ENCODE measurements at places on chromosomes 1 and 21. TPM values are rescaled to one million over a fixed set of nuclear protein-coding genes. Genes with fewer than 3 reads are reported as not detected.
A peak's percentile ranks its signal among the peaks of the same experiment; 100 is the strongest.

DNA sequence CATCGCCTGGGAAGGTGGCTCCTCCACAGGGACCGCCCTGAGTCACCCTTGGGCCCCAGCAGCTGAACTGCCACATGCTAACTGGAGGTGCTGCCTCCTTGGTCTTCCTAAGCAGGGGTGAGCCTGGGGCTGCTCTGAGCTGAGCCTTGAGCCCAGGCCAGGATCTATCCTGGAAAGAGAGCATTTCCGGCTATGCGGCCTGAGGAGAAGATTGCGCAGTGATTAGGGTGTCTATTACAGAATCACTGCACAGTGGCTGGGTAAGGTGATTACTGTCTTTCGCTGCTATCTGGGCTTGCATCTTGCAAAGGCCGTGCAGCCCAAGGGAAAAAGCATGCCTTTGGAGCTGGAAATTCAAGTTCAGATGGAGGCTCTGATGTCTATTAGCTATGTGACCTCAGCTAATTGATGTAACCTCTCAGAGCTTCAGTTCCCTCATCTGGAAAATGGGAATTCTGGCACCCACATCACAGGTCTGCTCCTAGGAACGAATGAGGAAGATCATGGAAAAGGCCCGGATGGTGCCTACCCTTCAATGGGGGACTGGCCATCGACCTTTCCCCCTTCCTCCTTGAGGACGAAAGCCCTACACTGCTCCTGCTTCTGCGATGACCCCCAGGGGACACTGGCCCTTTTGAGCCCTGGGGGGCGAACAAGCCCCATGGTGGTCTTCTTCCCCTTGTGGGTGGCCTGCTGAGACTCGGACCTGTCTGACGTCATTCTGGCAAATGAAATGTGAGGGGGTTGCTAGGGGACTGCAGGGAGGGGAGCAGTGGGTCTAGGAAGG is 38.0 kb downstream of the GPR161 start:
- H3K27ac ChIP-seq: no peak overlapping the region
- H3K4me3 ChIP-seq: no peak overlapping the region
- no peak for DNase-seq

DNA sequence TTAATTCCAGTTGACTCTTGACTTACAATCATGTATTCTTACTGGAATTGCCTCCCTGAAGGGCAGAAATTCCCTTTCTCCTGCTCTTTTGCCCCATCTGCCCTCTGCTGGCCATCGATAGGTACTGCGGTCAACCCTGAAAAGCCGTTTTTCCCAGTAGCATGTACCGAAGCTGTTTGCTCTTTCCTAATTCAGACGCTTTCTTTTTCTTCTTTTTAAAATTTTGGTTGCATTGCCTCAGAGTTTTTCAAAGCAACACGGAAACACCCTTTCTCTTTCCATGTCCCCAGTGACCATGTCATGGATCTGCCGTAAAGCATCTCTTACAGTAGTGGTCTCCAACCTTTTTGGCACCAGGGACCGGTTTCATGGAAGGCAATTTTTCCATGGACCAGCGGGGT is 164.2 kb upstream of the C1orf21 start:
- H3K27me3 ChIP-seq: no peaks in the 10 kb centered on the region
- DNase-seq: peak; percentile 40
- no peak overlapping the region for H3K27ac ChIP-seq
- H3K4me1 ChIP-seq: no peaks in the 10 kb centered on the region

The ACTL8 gene
- total RNA-seq: not detected

- H3K27me3 ChIP-seq: no peaks in the 10 kb centered on the region
- H3K27ac ChIP-seq: peak overlapping the region; percentile 11
- DNase-seq: no peak
- H3K36me3 ChIP-seq: peaks cover 89% of the 10 kb centered on the region
- H3K4me3 ChIP-seq: no peak overlapping the region
These were observed 11.4 kb upstream of the IL10RB start for GRCh38 chr21:33254766-33255165.

The MYOG gene
- total RNA-seq: not detected

The LCE1F gene
- not detected for total RNA-seq

The BEND5 gene
- 19.5 TPM for total RNA-seq

The GPR52 gene
- total RNA-seq: 15.6 TPM

The ADAMTSL4 gene
- 0.34 TPM for total RNA-seq

The SLC35F3 gene
- total RNA-seq: not detected

DNA sequence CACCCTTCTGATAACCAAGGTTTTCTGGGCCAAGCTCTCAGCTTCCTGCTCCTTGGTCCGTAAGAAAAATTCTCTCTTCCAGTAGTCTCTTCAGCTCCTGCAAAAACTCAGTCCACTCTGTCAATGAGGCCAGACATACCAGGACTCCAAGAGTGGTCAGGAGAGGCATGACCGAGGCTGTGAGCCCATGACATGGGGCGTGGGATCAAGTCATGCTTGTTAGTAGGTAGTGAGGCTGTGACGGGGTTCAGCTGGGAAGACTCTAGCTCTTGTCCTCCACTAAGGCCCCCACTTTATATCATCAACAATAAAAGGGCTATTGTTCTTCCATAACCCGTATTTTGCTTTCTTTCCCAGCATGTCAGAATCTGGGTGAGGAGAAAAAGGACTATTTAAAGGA is 10.1 kb upstream of the HCRTR1 start:
- no peak for DNase-seq
- no peaks in the 10 kb centered on the region for H3K36me3 ChIP-seq
- no peak overlapping the region for H3K27ac ChIP-seq
- no peaks in the 10 kb centered on the region for H3K27me3 ChIP-seq

DNA sequence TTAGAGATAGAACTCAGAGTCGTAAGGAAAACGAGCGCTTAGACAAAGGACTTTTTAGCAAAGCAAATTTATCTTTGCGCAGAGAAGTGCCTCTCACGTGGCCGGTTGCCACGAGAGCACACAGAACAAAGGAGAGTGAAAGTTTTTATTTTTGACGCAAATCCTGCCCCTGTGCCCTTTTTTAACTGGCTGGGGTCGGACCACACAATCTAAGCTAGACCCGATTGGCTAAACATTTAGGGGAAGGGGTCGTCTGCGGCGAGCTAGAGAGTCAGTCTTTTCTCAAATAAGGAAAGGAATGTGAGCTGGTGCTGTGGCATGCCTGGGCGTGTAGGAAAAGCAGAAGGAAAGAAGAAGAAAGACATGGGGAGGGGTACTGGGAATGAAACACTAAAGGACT is 2.4 kb downstream of the KRTAP10-2 start:
- no peak overlapping the region for H3K4me3 ChIP-seq
- no peaks in the 10 kb centered on the region for H3K36me3 ChIP-seq
- H3K27ac ChIP-seq: no peak overlapping the region
- peaks cover 2% of the 10 kb centered on the region for H3K27me3 ChIP-seq
- peaks cover 5% of the 10 kb centered on the region for H3K4me1 ChIP-seq

DNA sequence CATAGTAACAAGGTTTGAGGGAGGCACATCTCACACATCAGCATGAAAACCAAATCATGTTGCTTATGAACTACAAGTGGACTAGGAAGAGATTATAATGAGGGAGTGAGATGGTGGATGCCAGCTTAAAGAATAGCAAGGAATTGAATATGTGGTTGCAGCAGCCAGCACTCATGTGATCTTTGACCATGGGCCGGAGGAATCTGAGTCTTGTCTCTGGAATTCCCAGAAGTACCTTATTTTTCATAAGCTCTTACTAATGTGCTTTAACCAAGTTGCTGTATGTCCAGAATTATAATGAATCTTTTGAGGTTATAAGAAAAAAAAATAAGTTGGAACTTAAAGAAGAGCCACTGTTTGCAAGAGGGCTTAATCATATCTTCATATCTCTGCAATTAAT is 97.0 kb downstream of the DISP1 start:
- H3K4me3 ChIP-seq: no peak overlapping the region
- H3K36me3 ChIP-seq: no peaks in the 10 kb centered on the region
- H3K4me1 ChIP-seq: no peaks in the 10 kb centered on the region
- no peak for DNase-seq

DNA sequence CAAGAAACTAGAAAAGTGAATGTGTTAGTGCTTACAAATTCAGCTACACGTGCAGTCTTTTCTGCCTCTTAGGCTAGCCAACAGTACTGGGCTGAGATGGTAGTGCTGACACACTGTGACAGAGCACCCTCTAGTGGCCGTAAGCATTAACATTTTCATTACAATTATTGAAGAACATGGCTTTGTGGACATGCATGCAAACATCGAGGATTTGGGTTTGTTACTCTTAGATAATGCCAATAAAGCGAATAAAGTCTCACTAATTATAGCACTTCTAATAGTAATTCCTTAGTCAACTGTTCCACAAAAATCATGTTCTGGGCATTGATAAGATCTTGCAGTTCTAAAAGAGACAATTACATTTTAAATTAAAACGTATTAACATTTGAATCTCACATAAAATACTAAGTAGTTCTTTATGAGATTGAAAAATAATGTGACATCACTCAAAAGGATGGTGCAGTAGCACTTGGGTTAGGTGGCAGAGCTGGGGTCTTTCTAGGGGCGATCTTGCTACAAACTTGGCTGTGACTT is 47.1 kb downstream of the MYSM1 start:
- H3K27ac ChIP-seq: no peak overlapping the region
- no peaks in the 10 kb centered on the region for H3K27me3 ChIP-seq
- peak; percentile 75 for DNase-seq
- peaks cover 1% of the 10 kb centered on the region for H3K36me3 ChIP-seq
- no peak overlapping the region for H3K4me3 ChIP-seq

The MEX3A gene
- total RNA-seq: 0.73 TPM

The INTS7 gene
- 15.9 TPM for total RNA-seq

The COL8A2 gene
- total RNA-seq: 0.17 TPM

The FALEC gene
- 2.6 TPM for total RNA-seq

- H3K4me3 ChIP-seq: no peak overlapping the region
- no peaks in the 10 kb centered on the region for H3K4me1 ChIP-seq
- H3K27ac ChIP-seq: no peak overlapping the region
- no peak for DNase-seq
- H3K27me3 ChIP-seq: no peaks in the 10 kb centered on the region
These were observed 27.4 kb downstream of the EPHB2 start for GRCh38 chr1:22738069-22738435.

- H3K36me3 ChIP-seq: no peaks in the 10 kb centered on the region
- no peaks in the 10 kb centered on the region for H3K27me3 ChIP-seq
- no peak overlapping the region for H3K27ac ChIP-seq
- H3K4me1 ChIP-seq: no peaks in the 10 kb centered on the region
These were observed 71.3 kb downstream of the RIPK4 start for GRCh38 chr21:41695513-41695912.

DNA sequence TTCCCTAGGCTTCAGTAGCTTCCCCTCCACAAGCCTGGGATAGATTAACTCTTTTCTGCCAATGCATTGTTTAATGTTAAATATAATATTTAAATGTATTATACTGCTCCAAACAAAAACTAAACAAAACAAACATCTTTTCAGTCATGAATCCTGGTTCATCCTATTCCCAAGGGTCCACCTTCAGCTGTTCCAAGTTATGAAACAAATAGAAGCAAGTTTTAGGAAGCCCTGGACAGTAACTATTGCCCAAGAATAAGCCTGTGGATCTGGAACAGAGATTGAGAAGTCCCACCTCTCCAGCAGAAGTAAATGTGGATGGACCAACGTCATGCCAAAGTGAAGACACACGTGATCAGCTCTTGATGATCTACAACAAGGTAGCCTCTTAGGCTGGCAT is 408.1 kb downstream of the SETD4 start:
- H3K27ac ChIP-seq: no peak overlapping the region
- DNase-seq: no peak
- no peak overlapping the region for H3K4me3 ChIP-seq
- no peaks in the 10 kb centered on the region for H3K27me3 ChIP-seq
- H3K4me1 ChIP-seq: no peaks in the 10 kb centered on the region

The EPB41 gene
- 186 TPM for total RNA-seq

DNA sequence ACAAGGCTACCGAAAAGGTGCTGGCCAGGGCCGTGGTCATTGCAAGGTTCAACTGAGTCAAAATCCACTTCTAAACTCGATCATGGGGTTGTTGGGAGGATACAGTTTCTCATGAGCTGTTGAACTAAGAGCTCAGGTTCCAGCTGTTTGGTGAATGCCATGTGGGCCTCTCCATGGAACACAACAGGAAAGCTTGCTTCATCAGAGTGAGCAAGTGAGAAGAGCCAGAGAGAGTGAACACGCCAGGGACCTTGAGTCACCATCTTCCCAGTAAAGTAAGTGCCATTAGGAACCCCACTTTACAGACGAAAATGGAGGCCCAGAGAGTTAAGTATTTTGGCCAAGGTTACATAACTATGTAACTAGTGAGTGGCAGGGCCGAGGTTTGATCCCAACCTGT is 475.1 kb upstream of the VAMP3 start:
- H3K4me3 ChIP-seq: no peak overlapping the region
- H3K27ac ChIP-seq: no peak overlapping the region
- no peak for DNase-seq
- no peaks in the 10 kb centered on the region for H3K4me1 ChIP-seq
- no peaks in the 10 kb centered on the region for H3K27me3 ChIP-seq

GRCh38 chr1:29237129-29237821 is 953 bp downstream of the PTPRU start:
- H3K4me1 ChIP-seq: peaks cover 21% of the 10 kb centered on the region
- peak overlapping the region; percentile 47 for H3K4me3 ChIP-seq
- peaks cover 38% of the 10 kb centered on the region for H3K27me3 ChIP-seq
- peak; percentile 67 for DNase-seq
- H3K36me3 ChIP-seq: no peaks in the 10 kb centered on the region
- H3K27ac ChIP-seq: no peak overlapping the region

DNA sequence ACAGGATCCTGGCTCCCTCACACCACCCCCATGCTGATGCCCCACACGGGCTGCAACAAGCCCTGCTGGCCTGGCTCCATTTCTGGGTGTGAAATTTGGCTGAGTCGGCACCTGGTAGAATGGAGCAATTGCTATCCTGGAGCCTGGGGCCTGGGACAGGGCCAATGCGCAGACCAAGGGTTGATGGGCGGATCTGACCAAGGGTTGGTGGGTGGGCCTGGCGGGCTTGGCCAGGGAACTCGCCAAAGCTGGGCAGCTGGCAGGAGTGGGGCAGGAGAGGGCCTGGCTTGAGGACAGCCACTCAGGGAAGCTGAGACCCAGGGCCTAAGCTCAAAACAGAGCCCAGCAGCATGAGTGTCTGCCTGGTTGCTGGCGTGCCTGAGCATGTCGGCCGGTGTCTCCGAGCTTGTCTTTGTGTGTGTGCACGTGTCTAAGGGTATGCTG is 70.9 kb upstream of the POU3F1 start:
- no peak overlapping the region for H3K4me3 ChIP-seq
- H3K27me3 ChIP-seq: no peaks in the 10 kb centered on the region
- H3K36me3 ChIP-seq: no peaks in the 10 kb centered on the region
- DNase-seq: no peak
- no peaks in the 10 kb centered on the region for H3K4me1 ChIP-seq

GRCh38 chr1:10507111-10507879 is 32.5 kb downstream of the PEX14 start:
- no peaks in the 10 kb centered on the region for H3K36me3 ChIP-seq
- DNase-seq: peak; percentile 58
- H3K27me3 ChIP-seq: no peaks in the 10 kb centered on the region
- H3K4me1 ChIP-seq: peaks cover 22% of the 10 kb centered on the region
- peak overlapping the region; percentile 2 for H3K27ac ChIP-seq
- no peak overlapping the region for H3K4me3 ChIP-seq

The S100A9 gene
- total RNA-seq: 4.2 TPM

The EXTL1 gene
- total RNA-seq: 0.12 TPM

The C1orf185 gene
- not detected for total RNA-seq

GRCh38 chr1:56188221-56188620 is 391.1 kb downstream of the PLPP3 start:
- H3K27ac ChIP-seq: no peak overlapping the region
- H3K4me3 ChIP-seq: no peak overlapping the region
- DNase-seq: no peak
- H3K36me3 ChIP-seq: no peaks in the 10 kb centered on the region
- H3K27me3 ChIP-seq: no peaks in the 10 kb centered on the region
- H3K4me1 ChIP-seq: no peaks in the 10 kb centered on the region

The KMO gene
- 12.8 TPM for total RNA-seq

- H3K4me3 ChIP-seq: peak overlapping the region; percentile 12
- DNase-seq: peak; percentile 68
- no peaks in the 10 kb centered on the region for H3K36me3 ChIP-seq
- H3K4me1 ChIP-seq: peaks cover 40% of the 10 kb centered on the region
- H3K27ac ChIP-seq: peak overlapping the region; percentile 74
These were observed 20.9 kb downstream of the USP48 start for GRCh38 chr1:21762022-21762404.

The RAP1GAP gene
- total RNA-seq: 0.07 TPM
